ENCODE measurements at places on chromosomes 13 and 19.

GRCh38 chr13:48775804-48776203 lies 122.1 kb downstream of the CYSLTR2 start:
- DNase-seq = no peak

GRCh38 chr19:49808711-49809159 lies 4.4 kb downstream of the FUZ start:
- DNase-seq = peak; percentile 75

DNA sequence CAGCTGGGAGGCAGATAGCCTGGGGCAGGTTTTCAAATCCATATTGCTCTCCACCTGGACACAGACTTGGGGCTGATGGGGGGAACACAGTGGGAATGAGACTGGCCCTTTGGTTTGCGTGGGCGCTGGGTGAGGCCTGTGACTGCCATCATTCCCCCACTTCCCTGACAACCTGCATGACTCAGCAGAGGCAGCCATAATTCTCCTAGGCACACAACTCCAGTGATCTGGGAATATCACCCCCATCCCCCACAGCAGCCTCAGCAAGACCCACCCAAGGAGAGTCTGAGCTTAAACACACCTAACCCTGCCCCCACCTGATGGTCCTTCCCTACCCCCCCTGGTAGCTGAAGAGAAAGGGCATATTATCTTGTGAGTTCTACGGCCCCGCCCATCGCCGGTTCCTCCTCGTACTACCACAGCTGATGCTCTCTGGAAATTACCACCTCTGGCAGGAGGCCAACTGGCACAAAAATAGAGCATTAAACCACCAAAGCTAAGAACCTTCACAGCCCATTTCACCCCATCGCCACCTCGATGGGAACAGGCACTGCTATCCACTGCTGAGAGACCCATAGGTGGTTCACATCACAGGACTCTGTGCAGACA lies 71.0 kb downstream of the RNF17 start:
- DNase-seq = no peak

DNA sequence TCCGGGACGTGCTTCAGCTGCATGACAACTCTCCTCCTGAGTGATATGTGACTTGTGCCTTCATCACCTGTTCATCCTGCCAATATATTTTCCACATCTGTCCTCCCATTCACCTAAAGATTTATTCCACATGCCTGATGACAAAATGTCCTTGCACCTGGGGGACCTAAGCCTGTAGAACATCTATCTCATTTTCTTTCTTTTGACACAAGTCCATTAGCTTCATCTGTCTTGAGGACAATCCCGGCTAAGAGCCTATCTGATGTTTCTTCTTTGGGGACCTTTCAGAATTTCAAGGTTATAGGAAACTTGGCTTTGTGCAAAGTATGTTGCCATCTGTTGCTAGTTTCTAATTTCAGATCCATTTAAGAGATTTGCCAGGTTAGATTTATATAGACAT lies 41.1 kb downstream of the ITGBL1 start:
- DNase-seq = no peak

GRCh38 chr13:45715351-45715750 lies 13.2 kb downstream of the CBY2 start:
- no peak for DNase-seq

- DNase-seq = no peak
These were observed 97.2 kb downstream of the SUCLA2 start for GRCh38 chr13:47903836-47904235.

DNA sequence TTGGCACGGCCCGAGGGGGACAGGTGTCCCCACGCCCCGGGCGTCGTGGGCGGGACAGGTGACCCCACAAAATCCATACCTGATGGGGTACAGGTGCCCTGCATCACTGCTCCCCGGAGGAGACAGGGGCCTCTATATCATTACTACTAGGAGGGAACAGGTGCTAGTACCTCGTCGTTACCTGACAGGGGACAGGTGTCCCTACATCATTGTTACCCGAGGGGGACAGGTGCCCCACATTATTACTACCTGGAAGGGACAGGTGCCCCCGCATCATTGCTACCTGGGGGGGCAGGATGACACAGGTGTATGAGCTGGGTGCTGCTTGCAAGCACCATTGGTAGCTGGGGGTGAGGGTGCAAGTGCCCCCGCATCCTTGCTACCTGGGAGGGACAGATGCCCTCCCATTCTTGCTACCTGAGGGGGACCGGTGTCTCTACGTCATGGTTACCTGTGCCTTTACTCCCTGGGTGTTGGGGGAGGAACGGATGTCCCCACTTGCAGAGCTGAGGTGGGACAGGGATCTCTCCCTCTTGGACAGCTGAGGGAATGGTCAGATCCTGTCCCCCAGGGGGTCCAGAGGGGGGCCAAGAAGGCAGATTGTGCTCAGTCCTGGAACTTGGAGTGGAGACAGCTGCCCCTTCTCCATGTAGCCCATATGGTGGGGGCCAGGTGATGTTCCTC lies 620 bp downstream of the CRTC1 start:
- DNase-seq = no peak

DNA sequence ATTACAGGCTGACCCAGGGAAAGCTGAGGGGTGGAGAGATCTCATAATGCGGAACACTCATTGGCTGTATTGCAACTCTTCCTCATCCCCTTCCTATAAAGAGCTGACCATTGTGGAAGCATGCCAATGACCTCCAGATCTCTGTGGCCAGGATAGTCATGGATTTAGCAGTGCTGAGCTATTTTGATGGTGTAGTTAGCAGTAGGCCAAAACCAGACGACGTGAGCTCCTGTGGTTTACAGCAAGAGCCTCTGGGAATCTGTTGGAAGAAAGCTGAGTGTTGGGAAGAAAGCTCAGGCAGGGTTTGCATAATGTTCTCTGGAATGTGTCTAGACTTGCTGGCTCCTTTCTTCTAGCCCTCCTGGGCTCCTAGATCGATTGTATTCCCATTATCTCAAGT lies 187.5 kb upstream of the GPC6 start:
- DNase-seq = no peak

GRCh38 chr13:24718192-24718965 lies 38.2 kb downstream of the ATP12A start:
- no peak for DNase-seq

- no peak for DNase-seq
These were observed 1416.4 kb downstream of the UQCRFS1 start for GRCh38 chr19:27796540-27796939.

DNA sequence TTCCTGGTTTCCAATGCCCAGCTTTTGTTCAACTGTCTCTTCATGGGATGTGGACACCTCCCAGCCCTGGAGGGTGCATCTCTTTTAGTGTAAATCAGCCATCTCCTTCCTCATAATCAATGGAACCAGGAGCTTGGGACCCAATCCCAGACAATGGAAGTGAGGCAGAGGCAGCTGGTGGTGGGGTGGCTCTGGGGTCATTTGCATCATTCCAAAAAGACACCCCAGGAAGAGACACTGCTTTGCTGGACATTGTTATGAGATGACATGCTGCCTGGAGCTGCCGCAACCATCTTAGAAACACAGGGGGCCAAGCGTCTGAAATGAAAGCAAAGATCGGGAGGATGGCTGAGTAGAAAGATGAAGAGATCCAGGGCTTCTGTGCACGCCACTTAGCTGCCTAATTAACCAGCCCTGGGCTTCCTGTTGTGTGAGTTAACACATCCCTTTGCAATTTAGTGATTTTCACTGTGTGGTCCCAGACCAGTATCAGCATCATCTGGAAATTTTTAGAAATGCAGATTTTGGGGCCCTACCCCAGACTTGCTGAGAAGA lies 36.1 kb downstream of the IRS2 start:
- no peak for DNase-seq

- DNase-seq = no peak
These were observed 15.2 kb downstream of the GAS6 start for GRCh38 chr13:113848431-113849260.

DNA sequence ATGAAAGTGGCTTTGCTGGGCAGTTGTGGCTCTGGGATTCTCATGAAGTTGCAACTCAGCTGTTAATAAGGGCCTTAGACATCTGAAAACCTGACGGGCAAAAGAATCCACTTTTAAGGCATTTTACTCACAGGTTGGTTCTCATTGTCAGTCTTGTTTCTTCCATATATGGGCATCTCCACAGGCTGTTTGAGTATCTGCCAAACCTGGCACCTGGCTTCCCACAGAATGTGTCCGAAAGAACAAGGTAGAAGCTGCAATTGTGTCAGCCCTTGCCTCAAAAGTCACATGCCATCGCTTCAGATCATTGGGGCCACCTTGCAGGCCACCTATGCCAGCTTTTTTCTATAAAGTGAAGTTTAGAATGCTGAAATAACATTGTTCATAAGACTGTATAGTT lies 102.4 kb downstream of the KCTD12 start:
- no peak for DNase-seq

GRCh38 chr13:98549006-98549727 lies 27.7 kb downstream of the STK24 start:
- DNase-seq = no peak

GRCh38 chr13:31946091-31946770 lies 85.3 kb upstream of the FRY start:
- DNase-seq = no peak

- DNase-seq = no peak
These were observed 22.9 kb downstream of the CYP4F2 start for GRCh38 chr19:15874821-15875474.

- DNase-seq = no peak
These were observed 6.5 kb downstream of the SPART start for GRCh38 chr13:36339600-36340155.

- DNase-seq = no peak
These were observed 30.4 kb downstream of the KLF5 start for GRCh38 chr13:73089213-73089612.

DNA sequence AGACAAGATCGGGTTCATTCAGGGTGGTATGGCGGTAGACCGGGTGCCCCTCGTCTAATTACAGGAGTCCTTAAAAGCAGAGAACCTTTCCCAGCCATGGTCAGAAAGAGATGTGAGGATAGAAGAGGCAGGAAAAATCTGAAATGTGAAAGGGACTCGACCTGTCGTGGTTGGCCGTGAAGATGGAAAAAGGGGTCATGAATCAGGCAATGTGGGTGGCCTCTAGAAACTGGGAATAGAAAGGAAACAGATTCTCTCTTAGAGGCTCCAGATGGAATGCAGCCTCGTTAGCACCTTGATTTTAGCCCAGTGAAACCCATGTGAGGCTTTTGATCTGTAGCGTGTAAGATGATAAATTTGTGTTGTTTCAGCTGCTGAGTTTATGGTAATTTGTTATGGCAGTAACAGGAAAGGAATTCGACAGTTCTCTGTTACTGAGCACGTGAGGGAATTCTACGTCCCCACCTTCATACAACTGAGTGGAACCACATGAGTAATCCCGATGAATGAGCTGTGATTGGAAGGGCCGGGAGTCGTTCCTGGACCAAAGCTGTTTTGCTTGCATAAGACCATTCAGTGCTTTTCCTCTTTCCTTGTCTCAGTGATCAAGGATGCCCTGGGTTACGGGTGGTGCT lies 11.0 kb upstream of the CA11 start:
- DNase-seq = no peak

- DNase-seq = no peak
These were observed 777.1 kb downstream of the LIG4 start for GRCh38 chr13:107438251-107438650.

GRCh38 chr13:43411741-43412140 lies 375.0 kb downstream of the ENOX1 start:
- DNase-seq = no peak

- no peak for DNase-seq
These were observed 28.4 kb downstream of the NFIX start for GRCh38 chr19:13023656-13024055.

GRCh38 chr13:94946039-94946438 lies 233.7 kb upstream of the SOX21 start:
- no peak for DNase-seq

- DNase-seq = no peak
These were observed 319.0 kb downstream of the ZNF536 start for GRCh38 chr19:30690935-30691818.

DNA sequence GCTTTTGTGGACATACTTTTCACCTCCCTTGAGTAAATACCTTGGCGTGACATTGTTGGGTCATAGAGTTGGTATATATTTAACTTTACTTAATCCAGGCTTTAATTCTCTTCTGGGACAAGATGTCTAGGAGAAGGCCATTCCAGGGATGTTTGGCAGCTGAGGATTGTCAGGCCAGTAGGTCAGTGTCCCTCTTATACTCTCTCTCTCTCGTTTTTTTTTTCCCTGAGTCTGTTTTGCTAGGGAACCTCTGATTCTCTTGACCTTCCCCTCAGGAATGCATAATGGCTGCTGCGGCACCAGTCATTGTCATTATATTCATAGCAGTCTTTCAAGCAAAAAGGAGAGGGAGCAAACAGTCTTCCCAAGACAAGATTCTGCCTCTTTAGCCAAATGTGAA lies 48.8 kb downstream of the BICRA start:
- DNase-seq = no peak

GRCh38 chr13:60312851-60313505 lies 84.0 kb upstream of the TDRD3 start:
- DNase-seq = no peak

- DNase-seq = no peak
These were observed 25.9 kb downstream of the EFNA2 start for GRCh38 chr19:1311543-1312091.

DNA sequence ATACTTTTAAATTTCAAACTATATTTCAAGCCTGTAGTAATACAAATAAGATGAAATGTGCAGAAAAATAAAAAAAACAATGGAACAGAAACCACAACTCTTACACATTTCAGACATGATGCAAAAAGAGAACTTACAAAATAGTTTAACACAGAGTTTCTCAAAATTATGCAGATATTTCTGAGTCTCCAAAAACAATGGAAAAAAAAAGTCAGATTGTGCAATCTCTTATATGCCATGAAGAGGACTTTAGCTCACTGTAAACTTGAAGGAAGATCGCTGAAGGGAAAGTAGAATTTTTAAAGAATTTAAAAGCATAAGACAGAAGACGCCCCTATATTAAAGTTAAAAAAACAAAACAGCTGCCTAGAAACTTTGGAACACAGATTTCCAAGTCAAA lies 20.4 kb downstream of the ZNF708 start:
- DNase-seq = no peak

- DNase-seq = no peak
These were observed 1.4 kb downstream of the SLC1A6 start for GRCh38 chr19:14978161-14978776.

DNA sequence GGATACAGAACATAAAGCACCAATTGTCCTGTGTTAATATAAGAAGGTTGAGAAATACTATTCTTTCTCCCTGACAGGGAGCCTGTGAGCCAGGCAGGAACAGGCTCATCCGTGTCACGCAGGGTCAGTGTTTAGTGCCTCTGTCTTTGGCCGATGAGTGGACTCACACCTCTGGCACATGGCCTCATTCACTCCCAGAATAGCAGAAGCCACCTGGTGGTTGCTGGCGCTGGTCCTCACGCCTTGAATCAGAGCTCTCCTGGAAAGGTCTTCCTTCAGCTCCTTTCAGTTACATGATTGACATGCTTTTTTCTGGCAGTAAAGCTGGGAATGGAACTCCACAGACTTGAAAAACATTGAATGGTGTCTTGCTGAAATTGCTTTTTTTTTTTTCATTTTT lies 28.1 kb upstream of the SIAH3 start:
- no peak for DNase-seq

All from activated gamma-delta T cell treated with anti-CD3 and anti-CD28 coated beads, Interleukin-2, amount 50 U/mL, for 16 hours (primary cell).